ENCODE measurements at places on chromosomes 3 and 15.
A peak's percentile ranks its signal among the peaks of the same experiment; 100 is the strongest.

DNA sequence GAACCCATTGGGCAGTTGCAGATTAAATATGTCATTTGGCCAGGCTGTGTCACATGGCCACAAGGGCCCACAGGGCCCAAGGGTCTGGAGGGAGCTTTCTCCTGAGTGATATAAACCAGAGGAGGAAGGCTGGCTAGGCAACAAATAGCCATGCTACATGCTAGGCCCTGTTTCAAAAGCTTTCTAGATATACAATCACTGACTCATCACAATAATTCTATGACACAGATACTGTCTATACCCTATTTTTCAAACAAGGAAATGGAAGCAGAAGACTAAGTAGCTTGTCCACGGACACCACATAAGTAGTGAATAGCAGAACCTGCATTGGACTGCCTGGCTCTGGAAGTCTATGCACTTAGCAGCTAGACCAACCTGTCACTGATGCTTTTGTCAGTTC is 625.4 kb downstream of the NTRK3 start:
- DNase-seq = no peak

- no peak for DNase-seq
These were observed 304.4 kb downstream of the DOCK3 start for GRCh38 chr3:50978991-50979667.

DNA sequence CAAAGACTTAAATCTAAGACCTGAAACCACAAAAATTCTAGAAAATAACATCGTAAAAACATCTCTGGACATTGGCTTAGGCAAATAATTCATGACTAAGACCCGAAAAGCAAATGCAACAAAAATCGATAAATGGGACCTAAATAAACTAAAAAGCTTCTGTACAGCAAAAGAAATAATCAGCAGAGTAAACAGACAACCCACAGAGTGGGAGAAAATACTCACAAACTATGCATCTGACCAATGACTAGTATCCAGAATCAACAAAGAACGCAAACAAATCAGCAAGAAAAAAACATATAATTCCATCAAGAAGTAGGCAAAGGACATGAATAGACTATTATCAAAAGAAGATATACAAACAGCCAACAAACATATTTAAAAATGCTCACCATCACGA is 749.4 kb downstream of the PLOD2 start:
- no peak for DNase-seq

- DNase-seq = no peak
These were observed 46.9 kb downstream of the SFMBT1 start for GRCh38 chr3:52998771-52999513.

- DNase-seq = peak; percentile 44
These were observed 66.7 kb downstream of the SLC6A1 start for GRCh38 chr3:11059090-11059798.

- DNase-seq = peak; percentile 32
These were observed 47.2 kb downstream of the IGSF11 start for GRCh38 chr3:118987477-118987876.

GRCh38 chr15:45151998-45152828 is 22.4 kb downstream of the DUOX1 start:
- no peak for DNase-seq

GRCh38 chr3:192273697-192274010 is 453.7 kb downstream of the FGF12 start:
- DNase-seq = no peak

DNA sequence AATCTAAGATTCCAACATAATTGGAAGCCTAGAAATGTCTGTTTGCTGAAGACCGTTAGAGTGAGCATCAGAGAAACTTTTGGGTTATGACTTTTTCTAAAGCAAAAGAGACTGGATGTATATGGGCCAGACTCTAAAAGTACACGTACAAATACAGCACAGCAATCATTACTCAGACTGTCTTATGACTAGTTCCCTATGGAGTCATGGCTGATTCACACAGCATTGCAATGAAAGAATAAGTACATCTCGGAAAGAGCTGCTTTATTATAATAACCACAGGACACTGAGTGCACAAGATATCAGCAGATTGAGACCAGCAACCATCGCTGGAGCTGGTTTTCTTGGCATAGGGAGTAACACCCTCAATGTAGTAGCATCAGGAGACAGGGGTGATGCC is 618.6 kb downstream of the NLGN1 start:
- DNase-seq = peak; percentile 44

GRCh38 chr3:136149667-136150066 is 46.5 kb downstream of the MSL2 start:
- no peak for DNase-seq

DNA sequence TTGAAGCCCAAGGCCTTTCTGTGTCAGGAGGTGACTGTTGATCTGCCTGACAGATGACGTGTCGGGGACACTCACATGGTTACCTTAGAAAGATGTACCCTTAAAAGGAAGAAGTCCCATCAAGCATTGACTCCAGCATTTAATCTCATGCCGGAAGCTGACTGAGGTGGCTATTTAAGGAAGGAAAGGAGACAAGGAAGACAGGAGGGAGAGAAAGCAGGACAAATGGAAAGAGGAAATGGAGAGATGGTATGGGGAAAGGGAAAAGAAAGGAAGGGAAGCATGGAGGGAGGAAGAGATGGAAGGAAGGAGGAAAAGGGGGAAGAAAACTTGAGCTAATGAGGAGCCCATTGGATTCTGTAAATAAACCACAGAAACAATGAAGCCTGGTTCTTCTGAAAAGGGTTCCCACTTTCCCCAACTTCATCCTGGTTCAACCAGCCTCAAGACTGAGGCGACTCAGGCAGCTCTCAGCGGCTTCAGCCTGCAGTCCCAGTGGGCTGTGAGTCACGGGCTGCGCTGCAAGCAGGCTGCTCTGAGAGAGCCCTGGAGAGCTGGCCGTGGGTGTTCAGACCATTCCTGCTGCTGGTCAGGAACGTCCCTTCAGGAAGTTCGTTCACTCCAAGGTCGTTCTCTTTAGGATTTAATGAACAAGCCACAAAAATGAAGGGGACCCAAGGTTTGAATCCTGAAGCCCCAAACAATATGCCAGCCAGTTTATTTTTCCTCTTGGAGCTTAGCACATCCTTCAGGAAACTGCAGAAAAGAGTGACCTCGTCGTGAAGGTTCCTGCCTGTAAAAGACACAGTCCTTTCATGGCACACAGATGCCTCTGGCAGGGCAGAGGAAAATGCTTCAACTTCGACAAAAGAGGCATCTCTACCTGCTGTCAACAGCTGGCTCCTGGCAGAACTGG is 69.6 kb upstream of the THBS1 start:
- peak; percentile 73 for DNase-seq

Measured in fibroblast of gingiva (primary cell).